ENCODE measurements at places on chromosomes 6 and 20.

- no peak for DNase-seq
- H3K36me3 ChIP-seq = no peaks in the 10 kb centered on the region
- H3K4me3 ChIP-seq = peak overlapping the region; percentile 77
Measured at GRCh38 chr6:157981132-157981394, 600 bp upstream of the SYNJ2 start.

DNA sequence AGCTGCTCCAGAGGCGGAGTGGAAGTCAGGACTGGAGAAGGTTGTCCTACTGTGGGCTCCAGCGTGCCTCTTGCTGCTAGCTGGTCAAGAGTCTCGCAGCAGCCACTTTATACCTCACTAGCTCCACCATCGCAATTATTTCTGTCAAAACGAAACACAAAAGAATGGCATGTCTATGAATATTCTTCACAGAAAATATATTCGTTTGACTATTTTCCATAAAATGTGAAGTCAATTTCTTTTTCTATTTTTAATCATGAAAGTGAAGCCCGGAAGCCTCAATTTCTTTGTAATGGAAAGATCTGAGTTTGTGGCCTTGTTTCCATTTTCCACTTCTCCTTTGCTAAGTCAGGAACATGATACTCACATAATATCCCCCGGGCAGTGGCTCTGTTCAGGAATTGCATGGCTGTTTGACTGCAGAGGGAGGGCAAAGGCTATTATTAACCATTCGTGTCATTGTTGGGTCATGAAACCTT lies 51.7 kb downstream of the DTD1 start:
- no peaks in the 10 kb centered on the region for H3K4me1 ChIP-seq
- H3K36me3 ChIP-seq = no peaks in the 10 kb centered on the region
- no peak overlapping the region for H3K27ac ChIP-seq
- H3K27me3 ChIP-seq = no peaks in the 10 kb centered on the region

GRCh38 chr6:108291091-108291490 lies 3.8 kb upstream of the AFG1L start:
- H3K27me3 ChIP-seq = no peaks in the 10 kb centered on the region
- H3K36me3 ChIP-seq = no peaks in the 10 kb centered on the region
- H3K27ac ChIP-seq = no peak overlapping the region
- H3K4me1 ChIP-seq = peaks cover 12% of the 10 kb centered on the region
- DNase-seq = no peak
- no peak overlapping the region for H3K4me3 ChIP-seq

GRCh38 chr20:38034108-38034649 lies 633 bp downstream of the RPRD1B start:
- peaks cover 35% of the 10 kb centered on the region for H3K4me1 ChIP-seq
- no peak for DNase-seq
- H3K36me3 ChIP-seq = no peaks in the 10 kb centered on the region
- H3K27ac ChIP-seq = peak overlapping the region; percentile 90
- H3K4me3 ChIP-seq = peak overlapping the region; percentile 98

- no peaks in the 10 kb centered on the region for H3K27me3 ChIP-seq
- H3K4me3 ChIP-seq = no peak overlapping the region
- H3K36me3 ChIP-seq = no peaks in the 10 kb centered on the region
- H3K4me1 ChIP-seq = no peaks in the 10 kb centered on the region
Measured at GRCh38 chr20:6882561-6883291, 115.2 kb downstream of the BMP2 start.

DNA sequence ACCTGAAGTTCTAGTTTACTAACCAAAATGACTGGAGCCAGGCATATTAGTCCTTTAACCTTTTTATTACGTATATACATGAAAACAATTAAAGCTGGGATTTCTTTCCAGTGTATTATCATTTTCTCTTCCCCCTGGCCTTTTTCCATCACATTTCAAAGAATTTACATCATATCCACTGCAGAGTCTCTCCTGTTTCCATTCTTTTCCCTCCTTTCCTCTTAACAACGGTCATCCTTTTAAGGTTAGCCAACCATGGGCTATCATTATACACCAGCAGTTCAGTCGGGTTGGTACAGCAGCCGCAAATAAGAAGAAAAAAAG lies 104.6 kb downstream of the TFAP2A start:
- no peaks in the 10 kb centered on the region for H3K4me1 ChIP-seq
- H3K36me3 ChIP-seq = no peaks in the 10 kb centered on the region
- H3K27ac ChIP-seq = no peak overlapping the region
- no peak for DNase-seq

DNA sequence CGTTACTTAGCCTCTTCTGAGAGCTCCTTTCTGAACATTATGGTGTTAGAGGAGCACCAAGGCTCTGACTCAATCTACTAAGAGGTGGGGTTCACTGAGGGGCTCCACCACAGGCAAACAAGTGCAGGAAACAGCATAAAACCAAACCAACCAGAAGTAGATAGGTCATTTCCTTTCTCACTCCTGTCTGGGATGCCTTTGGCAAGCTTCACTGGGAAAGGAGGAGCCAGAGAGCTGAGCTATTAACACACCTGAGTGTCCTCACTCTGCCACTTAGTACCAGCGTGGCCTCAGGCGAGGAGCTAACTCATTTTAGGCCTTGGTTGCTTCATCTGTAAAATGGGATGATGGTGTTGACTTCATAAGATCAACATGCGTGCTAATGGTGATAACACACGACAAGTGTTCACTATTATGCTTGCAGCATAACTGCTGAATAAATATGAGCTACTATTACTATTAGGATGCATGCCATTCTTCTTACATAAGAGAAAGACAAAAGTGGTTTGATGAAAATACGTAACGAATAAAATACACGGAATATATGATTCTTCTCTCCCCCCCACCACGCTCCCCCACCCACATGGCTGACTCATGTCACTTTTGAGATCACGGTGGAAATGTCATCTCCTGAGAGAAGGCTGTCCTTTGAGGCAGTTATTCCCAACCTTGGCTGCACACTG lies 185.4 kb downstream of the BCAS1 start:
- DNase-seq = no peak
- peaks cover 4% of the 10 kb centered on the region for H3K4me1 ChIP-seq
- no peaks in the 10 kb centered on the region for H3K27me3 ChIP-seq

GRCh38 chr6:152117156-152118133 lies 310.0 kb downstream of the ESR1 start:
- DNase-seq = no peak
- no peaks in the 10 kb centered on the region for H3K4me1 ChIP-seq
- no peaks in the 10 kb centered on the region for H3K27me3 ChIP-seq
- no peak overlapping the region for H3K4me3 ChIP-seq
- H3K27ac ChIP-seq = no peak overlapping the region

DNA sequence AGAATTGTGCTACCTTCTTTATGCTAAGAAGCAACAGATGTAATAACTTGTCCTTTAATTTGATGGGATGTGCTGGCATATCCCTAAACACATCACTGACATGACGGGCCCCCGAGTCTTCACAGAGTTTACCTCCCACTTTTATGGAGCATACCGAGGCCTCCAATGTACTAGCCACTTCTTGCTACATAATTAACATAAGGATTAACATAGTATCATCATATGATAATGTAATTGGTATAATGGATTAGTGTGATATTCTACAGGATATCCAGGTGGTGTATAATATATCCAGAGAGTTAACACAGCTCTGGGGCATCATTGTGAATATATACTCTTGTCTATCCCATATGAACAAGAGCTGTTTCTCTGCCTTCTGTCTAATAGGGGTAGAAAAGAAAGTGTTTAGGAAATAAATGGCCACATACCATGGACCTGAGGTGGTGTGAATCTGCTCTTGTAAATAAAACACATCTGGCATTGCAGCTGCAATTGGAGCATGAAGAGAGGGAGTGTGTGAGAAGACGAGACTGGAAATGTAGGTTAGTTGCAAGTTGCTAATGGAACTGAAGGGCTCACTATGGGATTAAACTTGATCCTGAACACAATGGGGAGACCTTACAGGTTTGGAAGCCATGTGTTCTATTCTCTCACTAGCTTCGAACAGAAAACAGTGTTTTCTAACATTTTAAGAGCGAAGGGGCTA lies 102.3 kb downstream of the IYD start:
- peaks cover 4% of the 10 kb centered on the region for H3K27me3 ChIP-seq
- no peak overlapping the region for H3K27ac ChIP-seq
- no peaks in the 10 kb centered on the region for H3K36me3 ChIP-seq
- no peak for DNase-seq

- peaks cover 10% of the 10 kb centered on the region for H3K27me3 ChIP-seq
- H3K27ac ChIP-seq = no peak overlapping the region
- H3K4me1 ChIP-seq = peaks cover 16% of the 10 kb centered on the region
- H3K4me3 ChIP-seq = no peak overlapping the region
- H3K36me3 ChIP-seq = no peaks in the 10 kb centered on the region
Measured at GRCh38 chr6:108836061-108836460, 12.2 kb upstream of the ARMC2 start.

GRCh38 chr6:2688401-2689064 lies 62.2 kb downstream of the MYLK4 start:
- H3K27ac ChIP-seq = no peak overlapping the region
- H3K4me3 ChIP-seq = no peak overlapping the region
- no peaks in the 10 kb centered on the region for H3K4me1 ChIP-seq
- H3K27me3 ChIP-seq = no peaks in the 10 kb centered on the region
- no peaks in the 10 kb centered on the region for H3K36me3 ChIP-seq

DNA sequence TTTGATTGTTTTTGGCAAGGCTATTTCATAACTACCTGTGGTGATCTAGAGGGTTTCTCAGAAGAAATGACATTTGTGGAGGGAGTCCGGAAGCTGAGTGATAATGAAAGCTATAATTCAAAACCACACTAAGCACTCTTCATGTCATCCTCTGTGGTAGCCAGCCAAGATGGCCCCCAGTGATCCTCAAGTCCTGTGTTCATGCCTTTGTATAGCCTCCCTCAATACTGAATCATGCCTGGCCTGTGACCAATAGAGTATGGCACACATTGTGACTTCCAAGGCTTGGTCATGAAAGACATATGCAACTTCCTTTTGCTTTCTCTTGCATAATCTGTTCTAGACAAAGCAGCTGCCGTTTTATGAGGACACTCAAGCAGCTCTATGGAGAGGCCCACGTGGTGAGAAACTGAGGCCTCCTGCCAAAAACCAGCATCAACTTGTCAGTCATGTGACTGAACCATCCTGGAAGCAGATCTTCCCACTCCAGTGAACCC lies 12.8 kb upstream of the DNAAF9 start:
- no peak overlapping the region for H3K4me3 ChIP-seq
- H3K4me1 ChIP-seq = no peaks in the 10 kb centered on the region
- no peaks in the 10 kb centered on the region for H3K27me3 ChIP-seq
- no peaks in the 10 kb centered on the region for H3K36me3 ChIP-seq
- DNase-seq = no peak

GRCh38 chr6:104714796-104715195 lies 144.9 kb downstream of the HACE1 start:
- no peak overlapping the region for H3K4me3 ChIP-seq
- no peak overlapping the region for H3K27ac ChIP-seq
- DNase-seq = no peak
- no peaks in the 10 kb centered on the region for H3K27me3 ChIP-seq
- no peaks in the 10 kb centered on the region for H3K36me3 ChIP-seq

- no peak for DNase-seq
- no peak overlapping the region for H3K4me3 ChIP-seq
- no peaks in the 10 kb centered on the region for H3K36me3 ChIP-seq
- no peak overlapping the region for H3K27ac ChIP-seq
Measured at GRCh38 chr6:43997345-43997677, 129.9 kb downstream of the MRPL14 start.

GRCh38 chr6:75402296-75402695 lies 91.3 kb downstream of the FILIP1 start:
- DNase-seq = no peak
- no peaks in the 10 kb centered on the region for H3K27me3 ChIP-seq
- H3K4me3 ChIP-seq = no peak overlapping the region
- H3K36me3 ChIP-seq = no peaks in the 10 kb centered on the region
- H3K27ac ChIP-seq = no peak overlapping the region
- H3K4me1 ChIP-seq = no peaks in the 10 kb centered on the region

- H3K4me3 ChIP-seq = no peak overlapping the region
- H3K36me3 ChIP-seq = no peaks in the 10 kb centered on the region
- H3K27me3 ChIP-seq = no peaks in the 10 kb centered on the region
- H3K27ac ChIP-seq = no peak overlapping the region
- no peaks in the 10 kb centered on the region for H3K4me1 ChIP-seq
Measured at GRCh38 chr6:17928514-17929430, 58.7 kb downstream of the KIF13A start.

GRCh38 chr6:148598724-148599123 lies 148.1 kb upstream of the UST start:
- H3K27me3 ChIP-seq = no peaks in the 10 kb centered on the region
- no peak for DNase-seq
- H3K27ac ChIP-seq = no peak overlapping the region
- no peaks in the 10 kb centered on the region for H3K36me3 ChIP-seq
- H3K4me1 ChIP-seq = no peaks in the 10 kb centered on the region

DNA sequence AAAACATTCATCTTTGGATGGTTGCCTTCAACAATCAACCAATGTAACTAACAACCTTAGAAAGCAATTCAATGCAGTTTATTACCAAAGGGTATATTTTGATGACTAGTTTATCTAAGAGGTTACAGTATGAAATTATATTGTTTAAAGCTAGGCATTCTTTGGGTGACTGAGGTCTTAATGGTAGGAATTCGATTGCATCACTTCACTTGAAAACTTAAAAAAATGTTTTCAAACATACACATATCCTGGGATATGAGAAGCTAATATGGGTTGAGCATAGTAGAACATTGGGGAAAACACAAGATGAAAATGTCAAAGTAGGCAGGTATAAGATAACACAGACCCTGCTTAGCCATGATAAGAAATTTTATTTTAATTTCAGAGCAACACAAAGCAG lies 144.6 kb upstream of the BMP5 start:
- no peaks in the 10 kb centered on the region for H3K36me3 ChIP-seq
- no peak overlapping the region for H3K4me3 ChIP-seq
- H3K27me3 ChIP-seq = no peaks in the 10 kb centered on the region
- no peak for DNase-seq
- H3K27ac ChIP-seq = no peak overlapping the region

GRCh38 chr6:146775220-146775619 lies 176.4 kb downstream of the ADGB start:
- no peak for DNase-seq
- H3K27ac ChIP-seq = no peak overlapping the region
- H3K27me3 ChIP-seq = no peaks in the 10 kb centered on the region
- H3K4me3 ChIP-seq = no peak overlapping the region
- no peaks in the 10 kb centered on the region for H3K36me3 ChIP-seq
- peaks cover 9% of the 10 kb centered on the region for H3K4me1 ChIP-seq

- no peak overlapping the region for H3K27ac ChIP-seq
- peaks cover 5% of the 10 kb centered on the region for H3K27me3 ChIP-seq
- H3K36me3 ChIP-seq = no peaks in the 10 kb centered on the region
- H3K4me3 ChIP-seq = no peak overlapping the region
Measured at GRCh38 chr6:75089921-75090320, 115.9 kb downstream of the COL12A1 start.

- H3K27ac ChIP-seq = no peak overlapping the region
- H3K4me3 ChIP-seq = no peak overlapping the region
- DNase-seq = no peak
- no peaks in the 10 kb centered on the region for H3K4me1 ChIP-seq
- no peaks in the 10 kb centered on the region for H3K27me3 ChIP-seq
- H3K36me3 ChIP-seq = no peaks in the 10 kb centered on the region
Measured at GRCh38 chr6:17721671-17722070, 14.9 kb upstream of the NUP153 start.

- no peak overlapping the region for H3K27ac ChIP-seq
- no peak overlapping the region for H3K4me3 ChIP-seq
- H3K36me3 ChIP-seq = no peaks in the 10 kb centered on the region
- DNase-seq = peak; percentile 74
- H3K4me1 ChIP-seq = peaks cover 3% of the 10 kb centered on the region
- no peaks in the 10 kb centered on the region for H3K27me3 ChIP-seq
Measured at GRCh38 chr6:25223490-25223991, 55.6 kb upstream of the CARMIL1 start.
